ACHN (cell line): ENCODE measurements at places on chromosomes 6 and 20.

DNA sequence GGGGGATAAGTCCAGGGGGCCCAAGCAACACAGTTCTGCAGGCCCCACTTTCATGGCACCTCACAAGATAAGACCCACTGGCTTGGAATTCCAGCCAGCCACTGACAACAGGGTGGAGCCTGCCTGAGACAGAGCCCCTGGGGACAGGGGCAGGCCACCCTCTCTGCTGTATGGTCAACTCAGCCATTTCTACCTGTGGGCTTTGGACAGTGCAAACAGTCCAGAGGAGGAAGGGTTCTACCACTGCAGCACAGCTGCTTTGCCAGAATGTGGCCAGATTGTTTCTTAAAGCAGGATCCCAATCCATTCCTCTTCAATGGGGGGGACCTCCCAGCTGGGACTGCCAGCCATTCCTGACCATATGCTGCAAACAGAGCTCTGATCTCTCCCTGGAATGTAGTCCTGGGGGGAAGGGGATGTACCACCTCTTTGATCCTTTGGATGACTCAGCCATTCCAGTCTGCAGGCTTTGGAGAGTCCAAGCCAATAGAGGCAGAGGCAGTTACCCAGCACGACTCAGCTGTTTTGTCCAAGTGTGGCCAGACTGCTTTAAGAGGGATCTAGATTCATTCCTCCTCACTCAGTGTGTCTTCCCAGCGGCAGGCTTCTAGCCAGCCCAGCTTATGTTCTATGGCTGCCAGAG, 842.2 kb downstream of the EPHA7 start:
- no peak for DNase-seq

- no peak for DNase-seq
Measured at GRCh38 chr6:169225131-169225576, 28.5 kb downstream of the THBS2 start.

DNA sequence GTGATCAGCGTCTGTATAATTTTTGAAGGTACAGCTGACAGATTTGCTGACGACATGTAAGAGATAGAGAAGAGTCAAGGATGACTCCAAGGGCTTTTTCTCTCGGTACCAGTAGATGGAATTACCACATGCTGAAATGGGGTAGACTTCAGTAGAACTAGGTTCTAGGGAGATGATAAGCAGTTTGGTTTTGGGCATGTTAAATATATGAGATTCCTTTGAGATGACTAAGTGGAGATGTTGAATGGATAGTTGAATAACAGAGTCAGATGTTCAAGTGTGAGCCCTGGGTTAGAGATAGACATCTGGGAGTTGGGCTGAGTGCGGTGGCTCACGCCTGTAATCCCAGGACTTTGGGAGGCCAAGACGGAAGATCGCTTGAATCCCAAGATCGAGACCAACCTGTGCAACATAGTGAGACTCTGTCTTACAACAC, 50.0 kb downstream of the PHF20 start:
- DNase-seq, result peak; percentile 60

GRCh38 chr20:62501801-62502495, 26.2 kb upstream of the GATA5 start:
- DNase-seq, result peak; percentile 92

DNA sequence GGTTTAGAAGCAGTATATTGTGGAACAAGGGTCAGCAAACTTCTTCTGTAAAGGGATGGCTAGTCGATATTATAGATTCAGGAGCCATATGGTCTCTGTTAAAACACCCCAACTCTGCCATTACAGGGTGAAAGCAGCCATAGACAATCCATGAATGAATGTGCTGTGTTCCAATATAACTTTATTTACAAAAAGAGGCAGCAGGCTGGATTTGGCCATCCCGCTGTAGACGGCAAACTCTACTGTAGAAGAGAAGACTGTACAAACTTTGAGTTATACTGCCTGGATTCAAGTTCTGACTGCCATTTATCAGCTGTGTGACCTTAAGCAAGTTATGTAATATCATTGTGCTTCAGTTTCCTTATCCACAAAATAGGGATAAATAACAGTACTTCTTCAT, 33.7 kb upstream of the SNX9 start:
- no peak for DNase-seq

GRCh38 chr6:16966791-16967469, 134.9 kb upstream of the STMND1 start:
- DNase-seq, result no peak
